ENCODE measurements at places on chromosomes 13 and 19.

DNA sequence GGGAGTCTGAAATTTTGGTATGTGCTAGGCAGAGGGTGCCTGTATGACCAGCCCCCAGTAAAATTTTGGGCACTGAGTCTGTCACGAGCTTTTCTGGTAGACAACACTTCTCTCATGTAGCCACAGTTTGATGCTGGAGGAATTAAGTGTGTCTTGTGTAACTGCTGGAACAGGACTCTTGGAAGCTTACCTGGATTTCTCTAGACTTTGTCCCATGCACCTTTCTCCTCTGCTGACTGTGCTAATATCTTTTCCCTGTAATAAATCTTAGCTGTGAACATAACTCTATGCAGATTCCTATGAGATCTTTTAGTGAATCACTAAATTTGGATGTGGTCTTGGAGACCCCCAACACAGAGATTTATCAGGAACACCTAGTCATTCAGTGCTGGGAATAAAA lies 13.8 kb downstream of the RNF6 start:
- DNase-seq, result no peak

GRCh38 chr13:69975496-69975895 lies 132.1 kb upstream of the ATXN8OS start:
- no peak for DNase-seq

DNA sequence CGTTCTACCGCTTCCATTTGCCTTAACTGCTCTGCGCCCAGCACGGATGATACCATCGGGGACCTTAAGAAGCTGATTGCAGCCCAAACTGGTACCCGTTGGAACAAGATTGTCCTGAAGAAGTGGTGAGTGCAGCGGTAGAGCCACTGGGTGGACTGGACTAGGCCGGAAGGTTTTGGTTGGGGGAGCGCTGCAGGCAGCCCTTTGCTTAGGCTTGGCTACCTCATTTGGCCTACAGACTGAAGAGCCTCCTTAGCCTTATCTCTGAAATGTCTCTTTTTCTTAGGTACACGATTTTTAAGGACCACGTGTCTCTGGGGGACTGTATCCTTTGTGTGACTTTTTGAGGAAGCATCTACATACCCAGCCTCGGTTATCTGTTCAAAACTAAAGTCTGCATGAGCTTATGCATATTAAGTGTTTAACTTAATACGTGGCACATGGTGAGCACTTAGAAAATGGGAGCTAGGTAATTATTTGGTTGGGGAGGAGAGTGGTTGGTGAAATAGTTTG lies 889 bp downstream of the UBL5 start:
- no peak for DNase-seq

DNA sequence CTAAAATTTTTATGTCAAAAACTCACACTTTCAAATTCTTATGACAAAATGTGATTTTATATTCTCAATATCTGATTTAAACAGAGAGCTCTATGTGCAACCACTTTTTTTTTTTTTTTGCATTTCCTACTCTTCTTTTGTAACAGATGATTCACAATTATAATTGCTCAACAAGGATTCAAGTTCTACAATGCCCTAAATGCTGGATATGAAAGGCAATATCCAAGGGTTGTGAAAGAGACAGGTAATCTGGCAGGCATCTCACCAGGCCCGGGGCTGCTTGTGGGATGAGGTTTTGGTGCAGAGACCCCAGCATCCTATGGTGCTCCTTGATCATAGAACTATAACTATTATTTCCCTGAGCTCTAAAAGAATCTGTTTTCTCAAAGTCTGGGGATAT lies 363.6 kb upstream of the NBEA start:
- no peak for DNase-seq

DNA sequence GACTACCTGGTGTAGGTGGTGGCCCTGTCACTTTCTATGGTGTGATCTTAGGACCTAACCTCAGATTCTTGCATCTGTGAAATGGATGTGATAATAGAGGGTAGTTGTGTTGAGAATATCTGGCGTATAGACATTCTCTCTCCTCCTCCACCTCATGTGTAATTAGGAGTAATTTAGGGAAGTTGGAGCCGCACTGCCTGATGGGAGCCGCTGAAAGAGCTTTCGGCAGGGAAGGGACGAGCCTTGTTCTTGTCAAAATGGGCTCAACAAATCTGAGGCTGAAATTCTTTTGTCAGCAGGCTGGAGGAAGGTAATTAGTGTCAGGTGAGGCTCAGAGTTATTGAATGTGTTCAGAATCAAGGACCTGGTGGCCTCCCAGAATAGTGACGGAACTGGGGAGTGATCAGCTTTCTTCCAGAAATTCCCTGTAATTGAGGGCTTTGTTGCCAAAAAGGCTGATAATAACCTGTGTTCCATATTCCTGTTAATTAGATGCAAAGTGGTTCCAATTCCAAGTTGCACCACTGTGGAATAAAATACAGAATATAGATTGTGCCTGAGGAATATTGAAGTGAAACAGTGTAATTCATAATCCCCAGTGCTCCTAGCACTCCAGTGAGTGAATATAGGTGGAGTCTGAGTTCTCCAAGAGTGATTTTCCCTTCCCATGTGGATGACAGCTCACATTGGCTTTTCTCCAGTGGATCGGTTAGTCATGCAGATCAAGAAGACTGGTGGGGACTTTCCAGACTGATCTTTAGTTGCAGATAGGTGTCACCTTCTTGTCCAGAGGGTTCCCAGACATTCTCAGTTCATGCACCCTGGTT lies 47.5 kb downstream of the SPATA13 start:
- DNase-seq, result peak; percentile 19

DNA sequence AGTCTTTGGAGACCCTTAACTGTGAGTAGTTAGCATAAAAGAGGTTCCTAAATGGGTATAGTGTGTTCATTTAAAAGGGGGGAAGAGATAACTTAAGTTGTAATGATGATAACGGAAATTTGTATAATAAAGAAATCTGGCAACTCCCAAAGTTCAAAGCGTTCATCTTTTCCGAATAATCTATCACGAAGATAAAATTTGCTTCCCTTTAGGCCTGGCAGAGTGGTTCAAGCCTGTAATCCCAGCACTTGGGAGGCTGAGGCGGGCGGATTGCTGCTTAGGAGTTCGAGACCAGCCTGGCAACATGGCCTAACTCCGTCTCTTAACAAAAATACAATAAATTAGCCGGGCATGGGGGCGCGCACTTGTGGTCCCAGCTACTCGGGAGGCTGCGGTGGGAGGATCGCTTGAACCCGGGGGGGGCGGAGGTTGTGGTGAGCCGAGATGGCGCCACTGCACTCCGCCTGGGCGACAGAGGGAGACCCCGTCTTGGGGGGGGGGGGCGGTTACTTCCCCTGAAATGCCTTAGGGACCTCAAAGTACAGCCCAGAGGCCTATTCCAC lies 934 bp downstream of the N4BP2L2 start:
- no peak for DNase-seq

DNA sequence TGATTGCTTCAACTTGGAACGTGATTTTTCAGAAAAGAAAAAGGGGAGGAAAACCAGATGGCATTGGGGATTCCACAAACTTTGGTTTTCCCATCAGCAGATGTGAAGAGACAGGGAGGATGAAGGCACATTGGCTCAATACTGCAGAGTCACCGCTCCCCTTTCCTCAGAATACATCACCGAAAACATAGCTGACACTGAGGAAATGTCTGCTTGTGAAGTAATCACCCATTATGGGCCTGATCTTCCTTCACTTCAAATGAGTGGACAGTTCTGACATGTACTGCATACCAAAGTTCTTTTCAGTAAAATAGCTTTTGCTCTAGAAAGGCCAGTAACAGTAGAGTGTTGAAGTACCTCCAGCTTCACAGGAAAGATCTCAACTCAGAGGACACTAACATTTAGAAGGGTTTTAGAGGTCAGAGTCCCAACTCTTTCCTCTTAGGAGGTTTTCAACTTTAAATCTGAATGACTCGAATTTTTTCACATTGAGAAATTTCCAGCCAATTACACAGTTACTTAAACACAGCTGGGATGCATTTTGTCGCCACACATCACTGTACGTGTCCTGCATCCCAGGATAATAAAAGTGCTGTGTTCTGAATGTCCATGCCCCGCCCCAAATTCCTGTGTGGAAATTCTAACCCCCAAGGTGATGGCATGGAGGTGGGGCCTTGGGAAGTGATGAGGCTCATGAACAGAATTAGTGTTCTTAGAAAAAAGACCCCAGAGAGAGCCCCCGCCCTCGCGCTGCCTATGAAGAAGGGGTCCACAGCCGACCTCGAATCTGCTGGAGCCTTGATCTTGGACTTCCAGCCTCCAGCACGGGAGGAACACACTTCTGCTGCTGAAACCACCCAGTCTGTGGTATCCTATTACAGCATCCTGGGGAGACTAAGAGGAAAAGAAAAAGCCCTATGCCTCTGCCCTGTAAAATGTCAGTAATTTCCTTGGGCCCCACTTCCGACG lies 77.7 kb downstream of the COL4A1 start:
- DNase-seq, result no peak

DNA sequence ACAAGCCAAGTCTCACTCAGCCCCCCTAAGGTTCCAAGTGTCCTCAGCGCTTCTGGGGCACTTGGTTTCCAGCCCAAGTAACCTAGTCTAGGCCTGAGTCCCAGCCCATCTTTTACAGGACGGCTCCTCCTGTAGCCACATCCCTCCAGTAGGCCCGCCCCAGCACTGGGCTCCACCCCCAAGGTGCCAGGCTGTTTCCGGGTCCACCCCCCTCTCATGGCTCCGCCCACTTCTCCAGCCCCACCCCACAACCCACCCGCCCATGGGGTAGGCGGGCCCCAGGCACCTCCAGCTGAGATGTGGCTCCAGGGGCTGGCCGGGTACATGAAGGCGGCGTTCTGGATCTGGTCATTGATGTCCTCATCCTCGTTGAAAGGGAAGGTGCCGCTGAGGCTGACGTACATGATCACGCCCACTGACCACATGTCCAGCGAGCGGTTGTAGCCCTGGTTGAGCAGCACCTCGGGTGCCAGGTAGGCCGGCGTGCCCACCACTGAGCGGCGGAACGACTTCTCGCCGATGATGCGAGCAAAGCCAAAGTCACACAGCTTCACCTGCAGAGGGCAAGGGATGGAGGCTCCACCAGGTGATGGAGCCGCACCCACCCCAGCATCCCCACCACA lies 17.2 kb upstream of the DACT3 start:
- no peak for DNase-seq

DNA sequence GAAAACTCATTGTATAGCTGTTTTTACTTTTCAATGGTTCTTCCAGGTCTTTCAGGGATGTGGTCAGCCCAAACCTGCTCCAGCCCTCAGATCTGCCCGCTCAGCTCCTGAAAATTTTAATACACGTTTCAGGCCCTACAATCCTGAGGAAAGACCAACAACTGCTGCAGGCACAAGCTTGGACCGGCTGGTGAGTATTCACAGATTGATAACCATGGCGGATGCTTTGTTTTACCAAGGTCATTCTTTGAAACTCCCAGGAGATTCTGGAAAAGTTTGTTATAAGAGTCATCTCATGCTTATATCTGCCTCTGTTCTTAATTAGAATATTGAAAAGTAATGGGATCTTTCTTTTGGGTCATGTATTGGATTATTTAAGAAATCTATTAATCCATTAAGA lies 173.5 kb downstream of the DCT start:
- no peak for DNase-seq
